Peyer's patch (tissue), 4 donors: ENCODE measurements at places on chromosomes 13 and 19.

DNA sequence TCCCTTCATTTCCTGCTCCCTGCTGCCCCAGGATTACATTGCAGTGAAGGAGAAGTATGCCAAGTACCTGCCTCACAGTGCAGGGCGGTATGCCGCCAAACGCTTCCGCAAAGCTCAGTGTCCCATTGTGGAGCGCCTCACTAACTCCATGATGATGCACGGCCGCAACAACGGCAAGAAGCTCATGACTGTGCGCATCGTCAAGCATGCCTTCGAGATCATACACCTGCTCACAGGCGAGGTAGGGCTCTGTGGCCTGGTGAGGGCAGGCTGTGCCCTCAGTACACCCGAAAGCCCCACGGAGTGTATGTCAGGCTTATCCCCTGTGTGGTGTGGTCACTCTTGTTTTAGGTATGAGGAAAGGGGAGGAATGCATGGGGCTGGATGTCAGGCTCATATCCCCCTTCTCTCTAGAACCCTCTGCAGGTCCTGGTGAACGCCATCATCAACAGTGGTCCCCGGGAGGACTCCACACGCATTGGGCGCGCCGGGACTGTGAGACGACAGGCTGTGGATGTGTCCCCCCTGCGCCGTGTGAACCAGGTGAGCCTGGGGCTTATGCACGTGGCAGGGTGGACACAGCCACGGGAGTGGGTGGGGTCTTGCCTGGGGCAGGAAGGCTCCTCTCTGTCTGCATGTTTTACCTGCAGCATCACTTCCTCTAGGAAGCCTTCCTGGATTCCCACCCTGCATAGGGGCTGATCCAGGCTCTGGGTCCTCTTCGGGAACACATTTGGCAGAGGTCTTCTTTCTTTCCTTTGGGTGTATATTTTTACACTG is 2.3 kb upstream of the RNF225 start:
- DNase-seq, result no peak

GRCh38 chr13:110826101-110826500 is 88.8 kb downstream of the ANKRD10 start:
- no peak for DNase-seq

DNA sequence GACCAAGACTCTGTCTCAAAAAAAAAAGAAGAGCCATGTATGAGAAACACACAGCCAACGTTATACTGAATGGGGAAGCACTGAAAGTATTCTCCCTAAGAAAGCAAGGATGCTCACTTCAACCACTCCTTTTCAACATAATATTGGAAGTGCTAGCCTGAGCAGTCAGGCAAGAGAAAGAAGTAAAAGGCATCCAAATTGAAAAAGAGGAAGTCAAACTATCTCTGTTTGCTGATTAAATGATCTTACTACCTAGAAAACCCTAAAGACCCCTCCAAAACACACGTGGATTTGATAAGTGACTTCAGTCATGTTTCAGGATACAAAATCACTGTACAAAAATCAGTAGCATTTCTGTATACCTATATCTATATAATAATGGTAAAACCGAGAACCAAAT is 16.2 kb downstream of the WBP4 start:
- no peak for DNase-seq

GRCh38 chr13:110629735-110630134 is 14.4 kb downstream of the NAXD start:
- DNase-seq, result no peak

- DNase-seq, result no peak
Observed at GRCh38 chr19:13022111-13022858, 27.0 kb downstream of the NFIX start.

DNA sequence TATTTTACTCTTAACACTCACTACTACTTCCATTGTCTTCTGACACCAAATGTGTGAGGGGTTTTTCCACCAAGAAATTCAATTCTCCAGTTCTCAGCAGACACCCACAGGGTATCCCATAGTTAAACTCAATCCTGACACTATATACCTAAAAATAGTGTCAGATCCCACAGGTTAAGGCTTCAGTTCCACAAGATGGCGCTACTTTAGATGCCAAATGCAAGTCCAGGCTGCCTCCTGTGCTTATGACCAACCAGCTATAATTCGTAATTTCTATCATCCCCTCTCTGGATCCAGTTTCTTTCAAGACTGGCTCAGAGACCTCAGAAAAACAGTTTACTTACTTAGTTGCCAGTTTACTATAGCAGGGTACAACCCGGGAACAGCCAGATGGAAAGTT is 1146.2 kb upstream of the SPRY2 start:
- DNase-seq, result no peak

DNA sequence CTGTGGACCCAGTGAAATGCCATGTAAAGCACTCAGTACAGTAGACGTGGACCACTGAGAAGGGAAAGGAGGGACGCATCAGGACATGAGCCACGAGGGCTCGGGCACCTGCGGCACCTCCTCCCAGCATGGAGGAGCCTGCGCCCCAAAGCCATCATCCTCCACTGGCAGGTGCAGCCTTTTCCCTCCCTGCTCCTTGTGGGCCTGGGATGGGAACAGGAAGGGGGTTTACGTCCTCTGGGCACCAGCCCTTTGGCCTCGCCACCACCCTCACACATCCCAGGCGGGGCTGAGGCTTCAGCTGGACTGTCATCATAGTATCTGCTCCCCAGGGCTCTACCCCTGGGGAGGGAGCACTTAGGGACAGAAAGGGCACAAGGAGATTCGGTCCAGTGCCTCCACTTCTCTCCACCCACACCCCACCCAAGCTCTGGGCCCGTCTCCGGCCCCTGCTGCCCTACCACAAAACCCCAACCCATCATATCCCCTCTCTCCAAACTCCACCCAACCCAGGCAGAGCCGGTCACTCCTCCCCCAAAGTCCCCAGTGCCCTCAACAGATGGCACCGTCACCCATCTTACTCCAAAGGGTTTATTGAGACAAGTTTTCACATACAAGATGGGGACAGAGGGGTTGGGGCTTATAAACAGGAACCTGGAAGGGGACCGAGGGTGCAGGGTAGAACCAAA is 2.2 kb upstream of the PRKD2 start:
- no peak for DNase-seq

DNA sequence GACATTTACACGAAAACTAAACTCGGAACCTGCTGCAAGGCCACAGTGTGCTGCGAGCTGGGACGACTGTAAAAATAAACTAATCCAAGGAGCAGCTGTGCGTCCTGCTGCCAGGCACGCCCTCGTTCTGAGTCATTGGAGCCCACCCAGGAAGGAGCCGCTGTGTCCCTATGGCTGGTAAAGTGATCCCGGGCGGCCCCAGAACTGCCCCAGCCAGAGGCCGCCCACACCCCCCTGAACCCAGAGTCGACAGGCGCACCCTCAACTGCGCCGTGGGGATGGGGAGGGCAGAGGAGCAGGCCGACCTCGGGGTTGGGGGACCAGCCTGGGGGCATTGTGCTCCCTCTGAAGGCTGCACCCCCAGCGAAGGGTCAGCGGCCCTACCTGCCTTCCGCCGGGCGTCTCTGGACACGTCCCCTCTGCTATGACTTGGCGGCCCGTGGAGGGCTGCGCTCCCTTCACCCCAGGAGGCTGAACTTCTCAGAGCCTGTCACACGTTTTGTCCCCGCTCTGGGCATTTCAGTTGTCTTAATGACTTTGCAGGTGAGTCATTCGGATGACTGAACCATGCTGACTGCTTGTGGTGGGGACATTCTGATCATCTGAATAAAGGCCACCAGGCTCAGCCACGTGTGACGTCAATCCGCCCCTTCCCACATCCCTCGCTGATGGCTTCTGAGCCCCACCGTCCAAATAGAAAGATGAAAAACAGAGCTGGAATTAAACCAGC is 42.7 kb downstream of the ADPRHL1 start:
- DNase-seq, result no peak

DNA sequence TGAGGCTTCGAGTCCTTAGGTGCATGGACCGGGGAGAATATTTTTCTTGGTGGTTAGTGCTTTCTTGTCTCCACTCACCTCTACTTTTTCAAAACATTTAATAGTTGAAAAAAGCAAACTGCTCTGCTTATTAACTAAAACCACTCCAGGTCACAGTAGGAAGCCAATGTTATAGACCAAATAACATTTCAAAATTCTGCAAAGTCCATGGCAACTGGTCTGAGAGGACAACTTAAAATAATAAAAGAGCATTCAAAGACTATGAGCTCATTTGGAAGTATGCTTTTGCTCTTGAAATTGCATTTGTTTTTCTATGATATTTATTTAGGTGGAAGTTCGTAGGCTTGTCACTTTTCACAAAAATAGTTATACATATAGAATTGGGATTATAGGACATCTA is 483.0 kb downstream of the DCT start:
- DNase-seq, result no peak

- DNase-seq, result peak; percentile 75
Observed at GRCh38 chr19:47518139-47518538, 3.3 kb upstream of the NAPA start.

DNA sequence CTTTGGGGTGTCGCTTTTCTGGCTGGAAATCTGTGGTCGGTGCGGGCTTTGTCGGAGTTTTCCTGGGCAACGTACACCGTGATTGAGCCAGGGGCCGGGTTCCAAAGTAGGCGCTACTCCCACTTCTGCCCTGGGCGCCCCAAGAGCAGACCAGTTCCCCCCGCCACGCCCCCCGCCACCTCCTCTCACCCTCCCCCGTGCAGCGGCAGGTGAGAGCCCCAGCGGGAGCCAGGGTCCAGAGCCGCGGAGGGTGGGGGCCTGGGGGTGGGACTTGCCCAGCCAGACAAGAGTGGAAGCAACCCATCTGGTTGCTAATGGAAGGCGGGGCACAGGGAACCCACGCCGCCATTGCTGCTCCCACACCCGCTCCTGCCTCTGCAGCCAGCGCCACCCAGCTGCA is 2195.9 kb downstream of the PCDH9 start:
- DNase-seq, result no peak

GRCh38 chr19:8209462-8210378 is 550 bp downstream of the CERS4 start:
- DNase-seq, result peak; percentile 86

DNA sequence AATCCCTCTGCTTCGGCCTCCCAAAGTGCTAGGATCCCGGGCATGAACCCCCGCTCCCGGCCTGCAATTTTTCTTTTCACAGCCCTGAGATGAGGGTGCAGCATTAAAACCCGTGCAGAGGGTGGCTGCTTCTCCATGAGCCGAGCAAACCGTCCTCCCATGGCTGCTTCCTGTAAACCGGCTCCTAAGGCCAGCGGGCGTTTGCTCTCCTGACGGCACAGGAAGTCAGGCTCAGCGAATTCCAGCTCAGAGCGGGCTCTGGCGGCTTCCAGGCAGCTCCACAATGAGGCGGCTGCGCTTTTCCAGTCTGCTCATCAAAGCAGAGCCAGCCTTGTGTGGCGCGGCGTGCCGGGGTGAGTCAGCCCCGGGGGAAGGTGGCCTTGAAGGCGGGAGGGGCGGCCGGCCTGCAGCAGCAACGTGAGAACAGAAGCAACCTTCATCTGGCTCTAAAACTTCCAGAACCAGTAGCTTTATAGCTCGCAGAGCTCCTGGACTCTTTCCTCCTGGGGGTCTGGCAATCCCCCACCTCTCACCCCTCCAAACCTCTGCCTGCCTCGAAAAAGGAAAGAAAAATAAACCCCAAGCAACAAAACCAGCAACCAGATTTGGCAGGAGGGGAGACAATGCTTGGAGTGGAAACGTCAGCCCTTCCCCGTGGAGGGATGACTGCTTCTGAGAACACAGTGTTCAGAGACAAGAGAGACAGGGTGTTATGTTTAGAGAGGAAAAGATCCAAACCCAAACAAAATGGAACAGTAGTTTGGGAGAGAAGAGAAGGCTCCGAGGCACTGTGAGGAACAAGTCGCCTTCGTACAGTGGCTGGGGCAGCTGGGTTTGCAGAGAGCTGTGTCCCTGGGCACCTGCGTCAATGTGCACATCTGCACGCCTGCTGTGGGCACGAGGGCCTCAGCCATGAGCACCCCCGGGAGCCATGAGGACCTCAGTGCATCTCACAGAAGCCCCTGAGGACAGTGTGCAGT is 67.8 kb downstream of the GADD45B start:
- DNase-seq, result peak; percentile 93

GRCh38 chr13:30892966-30893365 is 13.1 kb upstream of the MEDAG start:
- no peak for DNase-seq

DNA sequence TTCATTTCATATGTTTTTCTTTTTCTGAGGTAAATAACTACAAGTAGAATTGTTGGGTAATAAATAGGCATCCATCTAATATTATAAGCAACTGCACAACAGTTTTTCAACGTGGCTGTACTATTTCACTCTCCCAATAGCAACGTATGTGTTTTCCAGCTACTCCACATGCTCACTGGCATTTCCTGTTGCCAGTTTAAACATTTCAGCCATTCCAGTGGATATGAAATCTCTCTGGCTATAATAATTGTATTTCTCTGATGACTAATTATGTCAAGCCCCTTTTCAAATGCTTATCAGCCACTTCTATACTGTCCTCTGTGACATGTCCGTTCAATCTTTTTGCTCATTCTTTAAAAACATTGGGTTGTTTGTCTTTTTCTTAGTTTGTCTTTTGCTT is 26.8 kb upstream of the ALOX5AP start:
- no peak for DNase-seq

DNA sequence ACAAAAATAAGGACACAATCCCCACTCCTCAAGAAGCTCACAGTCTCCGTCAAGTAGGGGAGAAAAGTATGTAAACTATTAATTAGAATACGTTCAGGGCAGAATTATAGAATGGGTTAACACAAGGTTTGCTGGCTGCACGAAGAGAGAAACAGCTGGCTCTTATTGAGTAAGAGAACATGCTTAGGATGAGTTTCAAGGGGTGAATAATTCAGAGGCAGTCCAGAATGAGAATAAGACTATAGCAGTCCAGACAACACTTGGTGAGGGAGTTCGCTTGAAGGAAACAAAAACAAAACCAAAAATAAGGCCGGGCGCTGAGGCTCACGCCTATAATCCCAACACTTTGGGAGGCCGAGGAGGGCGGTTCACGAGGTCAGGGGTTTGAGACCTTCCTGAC is 61.9 kb downstream of the THSD1 start:
- no peak for DNase-seq

- no peak for DNase-seq
Observed at GRCh38 chr19:21590867-21591266, 85.5 kb downstream of the ZNF429 start.

DNA sequence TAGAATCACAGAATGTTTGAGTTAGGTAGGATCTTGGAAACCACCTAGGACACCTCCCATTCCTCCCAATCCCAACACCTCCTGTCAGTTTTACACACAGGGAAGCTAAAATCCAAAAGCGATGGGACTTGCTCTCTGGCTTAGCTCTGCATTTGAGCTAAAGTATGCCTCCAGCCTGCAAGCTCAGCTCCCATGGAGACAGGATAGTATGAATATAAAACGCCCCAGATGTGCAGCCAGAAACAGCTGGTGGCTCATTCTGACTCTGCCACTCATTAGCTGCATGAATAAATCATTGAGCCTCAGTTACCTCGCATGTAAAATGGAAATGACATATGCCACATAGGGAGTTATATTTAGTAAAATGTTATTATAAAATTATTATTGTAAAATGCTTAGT is 336.0 kb downstream of the SUCLA2 start:
- no peak for DNase-seq
